Bone marrow (tissue), 2 donors: ENCODE measurements at places on chromosomes 12 and 14.

DNA sequence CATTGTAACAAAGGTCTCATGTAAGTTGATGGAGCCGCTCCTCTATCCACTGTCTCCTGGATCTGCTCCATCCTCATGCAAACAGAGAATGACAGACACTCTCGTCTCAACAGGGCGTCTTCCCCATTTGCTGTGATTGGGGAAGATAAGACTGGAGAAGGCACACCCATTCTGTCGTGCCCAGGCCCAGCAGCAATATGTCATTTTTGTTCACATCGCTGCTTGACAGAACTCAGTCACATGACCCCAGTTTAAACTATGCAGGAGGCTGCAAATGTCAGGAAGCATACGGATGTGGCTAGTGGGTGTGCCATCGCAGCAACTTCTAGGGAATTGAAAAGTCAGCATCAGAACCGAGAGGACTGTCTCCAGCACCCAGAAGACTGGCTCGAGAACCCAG is 290.5 kb downstream of the TMEM132D start:
- no peak for DNase-seq

- DNase-seq: no peak
These were observed 34.9 kb upstream of the FAM222A start for GRCh38 chr12:109678719-109679118.

DNA sequence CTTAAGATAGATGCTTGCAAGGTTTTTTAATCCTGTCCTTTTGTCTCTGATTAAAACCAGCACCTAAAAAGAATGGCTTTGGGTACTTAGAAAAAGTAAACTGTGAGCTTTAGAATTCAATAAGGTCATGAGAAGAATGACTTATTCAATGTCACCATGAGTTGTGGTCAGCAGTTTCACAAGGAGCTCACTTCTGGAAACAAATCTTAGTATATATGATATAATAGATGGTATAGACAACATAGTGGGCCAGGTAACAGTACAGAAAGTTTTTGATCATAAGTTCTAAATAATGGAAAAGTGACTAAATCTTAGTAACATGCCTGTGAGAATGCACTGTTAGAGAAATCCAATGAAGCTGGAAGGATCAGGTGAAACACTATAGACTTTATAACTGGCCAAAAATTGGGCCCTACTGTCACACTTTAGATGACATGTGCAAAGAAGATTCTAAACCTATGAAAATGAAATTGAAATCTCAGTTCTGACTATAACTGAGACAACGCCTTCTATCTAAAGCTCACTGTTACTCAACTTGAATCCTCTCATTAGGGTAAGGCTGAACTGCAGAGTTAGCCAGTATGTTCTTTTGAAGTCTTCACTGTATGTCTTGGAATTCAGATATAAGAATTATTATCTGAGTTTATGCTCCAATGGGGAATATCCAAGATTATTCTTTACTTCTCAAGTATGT is 42.4 kb upstream of the RAD51AP1 start:
- DNase-seq: no peak

- DNase-seq: no peak
These were observed 52.6 kb downstream of the FZD10 start for GRCh38 chr12:130214686-130215395.

- DNase-seq: no peak
These were observed 698 bp downstream of the ACOT6 start for GRCh38 chr14:73613046-73613383.

- no peak for DNase-seq
These were observed 107.2 kb downstream of the RBM19 start for GRCh38 chr12:113858841-113859386.

GRCh38 chr14:93892923-93893558 is 34.1 kb upstream of the FAM181A start:
- peak; percentile 24 for DNase-seq

DNA sequence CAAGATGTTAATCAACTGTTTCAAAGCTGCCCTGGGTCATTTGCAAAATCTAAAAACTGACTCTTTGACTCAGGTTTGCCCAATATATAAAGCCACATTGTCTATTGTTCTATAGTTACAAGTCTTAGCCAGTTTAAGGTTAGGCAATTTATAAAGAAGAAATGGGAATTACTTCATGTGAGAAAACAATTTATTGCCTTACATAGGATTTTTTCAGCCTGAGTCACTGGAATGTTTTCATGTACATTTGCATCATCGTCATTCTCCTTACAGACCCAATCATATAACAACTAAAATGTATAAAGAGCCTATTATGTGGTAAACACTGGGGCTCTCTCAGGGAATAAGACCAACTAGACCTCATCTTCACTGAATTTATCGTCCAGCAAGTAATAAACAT is 100.3 kb upstream of the PLEKHG7 start:
- no peak for DNase-seq

GRCh38 chr12:116821291-116821690 is 60.0 kb downstream of the HRK start:
- DNase-seq: no peak

DNA sequence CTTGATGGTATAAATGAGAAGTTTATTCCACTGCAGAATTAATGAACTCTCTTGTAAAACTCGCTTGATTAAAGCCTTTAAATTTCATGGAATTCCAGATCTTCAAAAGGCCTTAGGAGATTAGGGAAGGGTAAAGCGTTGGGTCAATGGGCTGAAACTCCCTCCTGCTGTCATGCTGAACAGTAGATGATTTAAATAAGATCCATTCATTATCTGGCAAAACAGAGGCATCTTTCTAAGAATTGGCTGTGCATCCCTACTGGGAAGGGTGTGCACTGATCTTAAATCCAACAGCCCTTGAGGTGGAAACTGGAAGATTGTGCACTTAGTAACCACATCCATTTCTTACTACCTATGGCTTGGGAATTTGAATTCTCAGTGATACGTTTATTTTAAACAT is 56.0 kb downstream of the PLCZ1 start:
- no peak for DNase-seq

DNA sequence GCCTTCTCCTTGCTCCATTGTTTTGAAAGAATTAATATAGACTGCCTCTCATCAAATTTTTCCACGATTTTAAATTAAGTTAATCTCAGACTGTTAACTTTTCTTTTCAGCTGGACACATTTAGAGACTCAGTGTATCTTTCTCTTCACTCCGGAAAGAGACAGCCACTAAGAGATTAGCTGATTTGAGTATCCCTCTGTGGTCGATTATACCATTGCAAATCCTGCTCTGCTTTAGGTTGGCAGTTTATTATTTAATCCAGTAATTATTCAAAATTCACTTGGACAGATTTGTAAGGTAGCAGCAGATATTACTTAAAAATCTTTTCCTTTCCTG is 588 bp upstream of the TWF1 start:
- no peak for DNase-seq

DNA sequence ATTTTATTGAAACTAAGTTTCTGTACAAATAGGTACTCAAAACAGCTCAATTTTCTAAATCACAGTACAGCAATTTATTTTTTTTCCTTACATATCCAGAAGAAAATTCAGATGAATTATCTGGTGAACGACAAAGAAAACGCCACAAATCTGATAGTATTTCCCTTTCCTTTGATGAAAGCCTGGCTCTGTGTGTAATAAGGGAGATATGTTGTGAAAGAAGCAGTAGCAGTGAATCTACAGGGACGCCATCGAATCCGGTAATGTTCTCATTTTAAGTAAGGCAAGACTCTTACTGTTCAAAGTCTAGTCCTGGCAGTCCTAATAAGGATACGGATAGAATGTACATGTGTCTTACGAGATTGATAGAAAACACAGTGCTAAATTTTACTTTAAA is 20.7 kb downstream of the MDM2 start:
- DNase-seq: no peak
